HEK293T (cell line): ENCODE measurements at places on chromosomes 4 and X.

DNA sequence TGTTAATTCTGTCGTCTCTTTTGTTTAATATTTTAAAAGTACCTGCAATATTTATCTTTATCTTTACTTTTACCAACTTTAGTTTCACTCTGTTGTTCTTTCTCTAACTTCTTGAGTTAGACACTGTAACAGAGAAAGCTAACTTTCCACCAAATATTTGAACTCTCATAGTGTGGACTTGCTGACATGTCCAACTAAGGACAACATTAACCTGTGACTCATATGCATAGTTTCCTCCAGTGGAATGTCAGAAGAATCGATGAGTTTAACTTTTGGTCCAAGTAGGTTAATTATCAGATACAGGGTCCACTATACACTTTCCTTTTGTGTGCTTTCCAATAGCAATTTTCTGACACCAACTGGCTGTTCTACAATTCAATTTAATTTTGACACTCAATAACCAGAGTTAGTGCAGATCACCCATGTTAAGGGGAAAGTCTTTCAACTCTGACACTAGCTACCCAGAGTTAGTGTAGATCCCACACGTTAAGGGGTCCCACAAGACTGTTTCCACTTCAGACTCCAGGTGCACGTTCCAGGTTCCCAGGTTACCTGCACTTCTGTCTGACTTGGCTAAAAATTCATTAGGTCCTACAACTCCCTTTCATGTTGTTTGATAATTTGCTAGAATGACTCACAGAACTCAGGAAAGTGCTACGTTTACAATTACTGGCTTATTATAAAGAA lies 559.0 kb upstream of the AMOT start:
- DNase-seq = no peak

GRCh38 chrX:30156880-30157560 lies 58.3 kb upstream of the MAGEB2 start:
- no peak for DNase-seq

GRCh38 chr4:120722655-120723054 lies 199.9 kb downstream of the PRDM5 start:
- DNase-seq = no peak

DNA sequence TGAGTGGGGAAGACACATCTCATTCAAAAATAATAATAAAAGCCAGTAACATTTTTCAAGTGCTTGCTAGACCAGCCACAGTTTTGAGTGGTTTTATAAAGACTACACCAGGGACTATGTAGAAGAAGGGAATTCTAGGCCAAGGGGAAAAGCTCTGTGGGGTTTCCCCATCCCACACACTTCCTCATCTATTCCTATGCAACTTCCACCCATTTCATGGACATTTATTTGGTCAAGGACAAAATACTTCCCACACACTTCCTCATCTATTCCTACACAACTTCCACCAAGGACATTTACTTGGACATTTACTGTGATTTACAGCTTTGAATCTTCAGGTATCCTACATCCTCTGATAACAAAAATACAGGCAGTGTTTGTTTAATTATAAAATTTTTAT lies 86.5 kb upstream of the KLF3 start:
- DNase-seq = no peak

- DNase-seq = no peak
Observed at GRCh38 chrX:7164174-7164573, 16.2 kb upstream of the PUDP start.

DNA sequence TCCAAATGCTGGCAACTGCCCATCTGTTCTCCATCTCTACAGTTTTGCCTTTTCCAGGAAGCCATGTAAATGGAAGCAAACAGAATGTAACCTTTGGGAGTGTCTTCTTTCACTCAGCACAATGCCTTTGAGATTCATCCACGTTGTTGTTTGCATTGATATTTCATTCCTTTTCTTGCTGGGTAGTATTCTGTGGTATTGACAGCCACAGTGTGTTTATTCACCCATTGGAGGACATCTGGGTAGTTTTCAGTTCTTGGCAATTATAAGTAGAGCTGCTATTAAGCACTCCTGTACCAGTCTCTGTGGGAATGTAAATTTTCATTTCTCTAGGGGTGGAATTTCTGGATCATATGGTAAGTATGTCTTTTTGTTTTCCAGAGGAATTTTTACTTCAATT lies 194.3 kb upstream of the RPS6KA3 start:
- no peak for DNase-seq

GRCh38 chr4:112358415-112358814 lies 61.2 kb downstream of the ALPK1 start:
- no peak for DNase-seq

- DNase-seq = no peak
Observed at GRCh38 chrX:22629105-22629725, 356.5 kb downstream of the CBLL2 start.

GRCh38 chrX:109350551-109350950 lies 131.3 kb downstream of the GUCY2F start:
- no peak for DNase-seq

- DNase-seq = no peak
Observed at GRCh38 chrX:17474892-17475291, 99.9 kb downstream of the NHS start.

- DNase-seq = no peak
Observed at GRCh38 chr4:137693641-137694040, 161.3 kb upstream of the PCDH18 start.

DNA sequence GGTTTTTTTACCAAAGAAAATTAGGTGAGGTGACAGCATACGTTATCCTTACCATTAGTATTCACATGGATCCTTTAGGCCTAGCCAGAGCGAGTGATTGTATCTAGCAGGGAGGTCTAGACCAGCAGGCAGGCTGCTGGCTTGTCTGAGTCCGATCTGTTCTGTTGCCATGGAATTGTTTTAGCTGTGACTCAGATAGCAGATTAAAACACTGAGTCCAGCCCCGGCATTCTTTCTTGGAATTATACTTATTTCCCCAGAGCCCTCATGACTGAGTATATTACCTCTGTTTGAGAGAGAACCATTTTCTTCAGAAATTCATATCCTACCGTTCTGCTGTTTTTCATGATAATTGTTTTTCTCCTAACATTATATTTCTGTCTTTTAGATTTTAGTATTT lies 37.4 kb downstream of the OCRL start:
- no peak for DNase-seq

- peak; percentile 87 for DNase-seq
Observed at GRCh38 chrX:154097003-154097588, 421 bp downstream of the MECP2 start.

- DNase-seq = no peak
Observed at GRCh38 chrX:93585661-93586060, 87.7 kb downstream of the NAP1L3 start.

DNA sequence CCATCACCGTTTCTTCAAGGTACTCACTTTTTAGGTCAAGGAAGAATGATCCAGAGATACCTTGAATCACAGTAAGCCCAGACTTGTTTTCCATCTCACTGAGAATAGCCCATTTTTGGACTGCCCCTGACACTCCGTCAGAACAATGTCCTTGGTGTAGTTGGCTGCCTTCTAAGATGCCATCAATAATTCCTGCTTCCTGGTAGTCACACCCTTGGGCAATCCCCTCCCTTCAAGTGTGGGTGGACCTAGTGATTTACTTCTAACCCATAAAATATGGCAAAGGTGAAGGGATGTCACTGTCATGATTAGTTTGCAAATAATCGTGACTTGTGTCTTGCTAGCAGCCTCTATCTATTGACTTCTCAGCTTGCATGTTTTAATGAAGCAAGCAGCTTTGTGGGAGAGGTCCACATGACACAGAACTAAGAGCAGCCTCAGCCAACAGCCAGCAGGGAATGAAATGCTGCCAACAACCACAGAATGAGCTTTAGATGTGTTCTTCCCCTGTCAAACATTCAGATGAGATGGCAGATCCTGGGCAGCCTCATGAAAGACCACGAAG lies 20.0 kb upstream of the KLHL34 start:
- no peak for DNase-seq

DNA sequence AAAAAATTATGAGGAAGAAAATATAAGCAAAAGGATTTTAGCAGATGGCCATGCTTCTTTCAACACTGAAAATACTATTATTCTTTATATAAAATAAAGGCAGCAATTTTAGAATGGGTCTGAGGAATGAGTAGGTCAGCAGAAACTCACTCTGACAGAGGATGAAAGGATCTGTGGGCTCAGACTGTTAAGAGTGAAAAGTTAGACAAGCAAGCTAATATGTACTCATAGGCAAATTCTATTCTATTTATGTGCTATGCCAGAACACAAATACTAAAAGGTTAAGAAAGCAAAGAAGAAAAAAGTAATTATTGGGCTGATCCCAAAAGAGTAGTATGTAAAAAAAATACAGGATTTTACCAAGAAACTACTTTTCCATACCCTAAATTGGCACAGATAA lies 13.9 kb downstream of the LCORL start:
- no peak for DNase-seq

GRCh38 chrX:2317527-2318055 lies 183.2 kb downstream of the DHRSX start:
- no peak for DNase-seq

DNA sequence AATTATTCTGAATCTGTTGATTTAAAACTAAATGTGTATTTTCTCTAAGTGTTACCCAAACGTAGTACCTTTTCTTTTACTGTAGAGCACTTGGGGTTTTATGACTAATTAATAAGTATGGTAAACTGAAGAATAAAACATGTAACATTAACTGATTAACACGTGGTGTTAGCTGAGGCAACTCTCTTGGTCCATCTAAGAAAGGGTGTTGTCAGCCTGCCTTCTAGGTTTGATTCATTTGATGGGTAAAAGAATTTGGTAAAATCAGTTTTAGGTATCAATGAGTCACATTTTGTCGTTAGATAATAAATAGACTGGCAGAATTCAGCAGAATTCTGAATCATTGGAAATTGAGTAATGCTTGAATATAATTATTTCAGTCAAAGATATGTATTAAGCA lies 99.7 kb downstream of the AFF1 start:
- DNase-seq = no peak

- no peak for DNase-seq
Observed at GRCh38 chr4:180640193-180640592, 1603.0 kb upstream of the TENM3 start.

GRCh38 chrX:121949041-121949760 lies 901.8 kb downstream of the GLUD2 start:
- no peak for DNase-seq

- DNase-seq = no peak
Observed at GRCh38 chr4:38302910-38303309, 342.7 kb downstream of the PTTG2 start.
